ENCODE measurements at places on chromosomes 4 and X. TPM values are rescaled to one million over a fixed set of nuclear protein-coding genes. Genes with fewer than 3 reads are reported as not detected.

GRCh38 chrX:95764972-95765451 lies 919.6 kb upstream of the DIAPH2 start:
- no peak overlapping the region for H3K4me3 ChIP-seq
- H3K4me1 ChIP-seq = no peaks in the 10 kb centered on the region
- no peak overlapping the region for H3K27ac ChIP-seq

DNA sequence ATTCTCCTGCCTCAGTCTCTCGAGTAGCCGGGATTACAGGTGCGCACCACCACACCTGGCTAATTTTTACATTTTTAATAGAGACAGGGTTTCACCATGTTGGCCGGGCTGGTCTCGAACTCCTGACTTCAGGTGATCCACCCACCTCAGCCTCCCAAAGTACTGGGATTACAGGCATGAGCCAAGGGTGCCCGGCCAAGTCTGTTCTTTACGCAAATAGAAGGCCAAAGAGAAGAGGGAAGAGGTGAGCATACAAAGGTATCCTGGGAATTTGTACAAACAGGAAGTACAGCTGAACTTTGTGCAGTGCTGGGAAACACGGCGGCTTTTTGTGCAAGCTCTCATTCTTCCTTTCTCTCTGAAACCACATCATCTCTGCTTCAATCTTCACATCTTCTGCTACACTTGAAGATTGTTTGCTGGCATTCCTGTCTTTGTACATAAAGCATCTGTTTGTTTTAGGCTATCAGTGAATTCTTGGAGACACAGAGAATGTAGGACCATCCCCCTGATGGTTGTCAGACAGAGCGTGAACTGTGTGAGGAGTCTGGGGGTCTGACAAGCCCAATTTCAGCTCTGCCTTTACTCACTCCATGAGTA lies 71.9 kb upstream of the PRSS48 start:
- H3K4me3 ChIP-seq = no peak overlapping the region
- H3K27ac ChIP-seq = no peak overlapping the region
- no peaks in the 10 kb centered on the region for H3K4me1 ChIP-seq
- peaks cover 4% of the 10 kb centered on the region for H3K27me3 ChIP-seq

DNA sequence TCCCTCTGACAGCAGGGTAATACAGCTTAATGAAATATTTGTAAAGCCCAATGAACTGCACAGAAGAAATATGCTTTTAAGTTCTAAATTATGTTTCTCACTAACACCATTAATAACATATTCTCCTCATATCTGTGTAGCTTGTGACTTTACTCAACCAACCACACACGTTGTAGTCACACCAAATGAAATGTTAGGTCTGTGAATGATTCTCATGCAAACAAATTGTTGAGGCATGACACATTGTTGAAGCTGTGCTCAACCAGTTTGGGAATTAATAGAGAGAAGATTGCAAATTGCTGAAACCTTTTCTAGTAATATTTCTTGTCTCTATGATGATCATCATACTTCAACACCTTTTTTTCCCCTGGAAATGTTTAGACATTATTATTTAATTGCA lies 645.9 kb downstream of the PCDH7 start:
- H3K4me1 ChIP-seq = no peaks in the 10 kb centered on the region
- no peak overlapping the region for H3K27ac ChIP-seq
- no peak overlapping the region for H3K4me3 ChIP-seq
- no peaks in the 10 kb centered on the region for H3K27me3 ChIP-seq
- no peaks in the 10 kb centered on the region for H3K36me3 ChIP-seq

DNA sequence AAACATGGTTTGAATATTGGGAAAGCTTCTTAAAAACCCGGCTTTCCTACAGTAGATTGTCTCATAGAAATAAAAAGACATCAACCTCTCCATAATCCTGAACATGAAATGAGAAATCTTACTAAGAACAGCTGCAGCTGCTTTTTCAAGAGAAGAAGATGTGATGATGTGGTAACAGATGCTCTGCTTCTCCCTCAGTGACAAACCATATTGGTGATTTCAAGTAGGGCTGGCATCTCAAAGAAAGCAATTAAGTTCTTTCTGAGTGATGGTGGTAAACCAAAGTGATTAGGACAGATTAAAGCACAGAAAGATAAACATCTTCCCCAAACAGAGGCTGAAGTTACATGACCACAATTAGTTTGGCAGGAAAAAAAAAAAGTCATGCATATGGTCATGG lies 1477.7 kb downstream of the RAPGEF2 start:
- no peaks in the 10 kb centered on the region for H3K36me3 ChIP-seq
- DNase-seq = no peak
- no peak overlapping the region for H3K27ac ChIP-seq
- H3K4me1 ChIP-seq = no peaks in the 10 kb centered on the region
- no peaks in the 10 kb centered on the region for H3K27me3 ChIP-seq

GRCh38 chr4:110675426-110675825 lies 52.5 kb upstream of the PITX2 start:
- DNase-seq = no peak
- H3K36me3 ChIP-seq = no peaks in the 10 kb centered on the region
- H3K4me3 ChIP-seq = no peak overlapping the region
- H3K27ac ChIP-seq = no peak overlapping the region
- H3K4me1 ChIP-seq = no peaks in the 10 kb centered on the region

Gene PNMA5
- total RNA-seq = 0.17 TPM

Gene LRP2BP
- total RNA-seq = 0.78 TPM

Gene IL13RA2
- total RNA-seq = not detected
